Activated CD8-positive, alpha-beta memory T cell treated with anti-CD3 and anti-CD28 coated beads, Interleukin-2, amount 10 ng/mL, durations not matched to agents 7 days and 5 days (primary cell): ENCODE measurements at places on chromosomes 5 and 9.

DNA sequence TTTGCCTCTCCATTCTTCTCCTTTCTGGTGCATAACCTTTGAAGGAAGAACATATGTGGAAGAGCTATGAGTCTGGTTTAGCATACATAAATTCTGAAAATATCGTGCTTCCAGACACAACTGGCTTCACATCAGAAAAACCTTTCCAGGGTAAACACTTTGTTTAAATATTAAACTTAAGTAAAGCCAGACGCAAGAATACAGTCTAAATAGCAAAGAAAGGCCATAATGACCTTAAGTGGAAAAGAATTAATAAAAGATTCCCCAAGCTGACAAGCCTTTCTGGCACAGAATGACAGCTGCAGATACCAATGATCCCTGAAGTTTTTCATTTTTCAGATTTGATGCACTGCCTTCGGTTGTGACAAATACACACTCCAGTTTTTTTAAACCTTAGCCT, 13.5 kb upstream of the TSSK1B start:
- DNase-seq: no peak
- H3K4me1 ChIP-seq: no peaks in the 10 kb centered on the region
- peaks cover 38% of the 10 kb centered on the region for H3K27me3 ChIP-seq
- H3K4me3 ChIP-seq: no peak overlapping the region
- H3K36me3 ChIP-seq: peaks cover 2% of the 10 kb centered on the region

DNA sequence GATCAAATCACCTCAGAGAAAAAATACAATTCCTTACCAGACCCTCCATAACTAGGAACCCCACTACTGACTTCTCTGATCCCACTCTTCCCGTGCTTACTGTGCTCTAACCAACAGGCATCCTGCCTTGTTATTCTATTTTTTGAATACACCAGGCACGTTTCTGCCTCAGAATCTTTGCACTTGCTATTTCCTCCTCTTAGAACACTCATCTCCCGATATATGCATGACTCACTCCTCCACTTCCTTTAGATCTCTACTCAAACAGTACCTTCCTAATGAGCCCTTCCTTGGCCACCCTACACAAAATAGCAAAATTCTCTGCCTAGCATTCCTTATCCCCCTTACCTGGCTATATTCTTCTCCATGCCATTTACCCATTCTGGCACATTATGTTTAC, 43.9 kb downstream of the MAPKAP1 start:
- peak overlapping the region; percentile 73 for H3K27ac ChIP-seq
- peaks cover 14% of the 10 kb centered on the region for H3K4me1 ChIP-seq
- H3K4me3 ChIP-seq: no peak overlapping the region
- peaks cover 18% of the 10 kb centered on the region for H3K36me3 ChIP-seq
- DNase-seq: no peak

DNA sequence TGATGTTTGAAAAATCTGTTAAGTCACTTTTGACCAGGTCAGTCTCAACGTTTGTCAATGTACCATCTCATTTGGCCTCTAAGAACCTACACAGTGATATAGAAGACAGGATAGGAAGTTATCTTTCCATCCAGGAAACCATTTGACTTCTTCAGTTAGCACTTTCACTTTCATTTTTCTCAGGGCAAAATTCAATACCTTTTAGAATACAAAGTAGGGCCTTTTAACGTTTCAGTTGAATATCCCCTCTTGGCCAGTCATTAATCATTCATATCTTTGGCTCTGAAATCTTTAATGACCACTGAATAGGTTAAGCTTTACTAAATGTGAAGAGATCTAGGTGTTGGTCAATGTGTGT, 101.1 kb upstream of the GNAQ start:
- peaks cover 8% of the 10 kb centered on the region for H3K27me3 ChIP-seq
- peaks cover 17% of the 10 kb centered on the region for H3K36me3 ChIP-seq
- DNase-seq: no peak
- peaks cover 19% of the 10 kb centered on the region for H3K4me1 ChIP-seq
- H3K4me3 ChIP-seq: peak overlapping the region; percentile 41
- H3K27ac ChIP-seq: peak overlapping the region; percentile 73

DNA sequence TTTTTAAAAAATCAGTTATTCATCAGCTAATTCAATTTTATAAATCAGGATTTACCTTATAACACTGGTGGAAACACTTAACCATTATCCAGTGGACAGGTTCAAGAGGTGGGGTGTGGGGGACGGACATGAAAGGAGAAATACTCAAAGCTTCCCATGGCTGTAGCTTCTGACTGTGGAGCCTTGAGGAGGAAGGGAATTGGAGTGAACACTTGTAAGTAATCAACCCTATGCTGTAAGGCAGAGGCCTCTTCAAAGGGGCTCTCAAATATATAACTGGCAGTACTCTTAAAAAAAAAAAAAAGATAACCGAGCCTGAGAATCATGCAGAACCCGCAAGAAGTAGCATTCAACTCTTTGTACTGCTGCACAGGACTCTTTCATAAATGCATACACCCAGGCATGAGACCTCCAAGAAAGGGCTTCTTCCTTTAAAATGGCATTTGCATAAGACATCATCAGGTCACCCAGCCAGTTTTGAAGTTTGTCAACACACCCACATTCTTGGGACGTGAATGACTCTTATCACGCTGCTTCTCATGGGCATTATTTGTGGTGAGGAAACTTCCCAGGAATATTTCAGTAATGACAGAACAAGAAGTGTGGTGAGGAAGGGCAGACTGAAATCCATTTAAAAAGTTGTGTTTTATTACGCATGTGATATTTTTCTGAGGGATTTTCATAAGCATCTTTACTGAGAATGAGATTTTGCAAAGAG, 8.1 kb downstream of the OSMR start:
- no peaks in the 10 kb centered on the region for H3K36me3 ChIP-seq
- no peaks in the 10 kb centered on the region for H3K4me1 ChIP-seq
- no peak overlapping the region for H3K27ac ChIP-seq
- no peak overlapping the region for H3K4me3 ChIP-seq

DNA sequence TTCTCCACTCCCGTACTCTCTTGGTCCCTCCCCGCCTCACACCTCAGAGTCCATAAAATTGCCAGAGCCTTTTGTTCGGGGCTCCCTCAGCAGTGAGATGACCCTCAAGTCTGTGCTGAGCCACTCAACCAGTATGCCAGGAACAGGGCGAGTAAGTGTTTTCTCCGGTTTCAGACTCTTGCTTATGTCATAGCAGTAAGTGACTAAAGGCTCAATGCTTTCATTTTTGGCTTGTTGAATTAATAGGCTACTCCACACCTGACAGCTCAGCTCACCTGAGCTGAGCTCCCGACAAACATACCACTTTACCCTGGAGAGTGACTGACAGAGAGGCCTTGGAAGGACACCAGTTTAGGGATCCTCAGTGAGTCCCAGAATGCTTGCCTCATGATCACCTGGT, 30.5 kb downstream of the PCSK1 start:
- no peak for DNase-seq
- peaks cover 14% of the 10 kb centered on the region for H3K27me3 ChIP-seq
- H3K36me3 ChIP-seq: no peaks in the 10 kb centered on the region
- H3K27ac ChIP-seq: no peak overlapping the region
- no peak overlapping the region for H3K4me3 ChIP-seq

- no peak overlapping the region for H3K27ac ChIP-seq
- no peaks in the 10 kb centered on the region for H3K27me3 ChIP-seq
- no peak overlapping the region for H3K4me3 ChIP-seq
- H3K4me1 ChIP-seq: no peaks in the 10 kb centered on the region
- no peak for DNase-seq
Observed at GRCh38 chr5:9681706-9682105, 51.6 kb upstream of the TAS2R1 start.
